ENCODE measurements at places on chromosomes 1 and 21. TPM values are rescaled to one million over a fixed set of nuclear protein-coding genes. Genes with fewer than 3 reads are reported as not detected.
A peak's percentile ranks its signal among the peaks of the same experiment; 100 is the strongest.

- peaks cover 3% of the 10 kb centered on the region for H3K27me3 ChIP-seq
- no peak for DNase-seq
- H3K27ac ChIP-seq: no peak overlapping the region
- H3K4me1 ChIP-seq: no peaks in the 10 kb centered on the region
- H3K36me3 ChIP-seq: no peaks in the 10 kb centered on the region
- H3K4me3 ChIP-seq: no peak overlapping the region
Measured at GRCh38 chr1:180261030-180261429, 31.0 kb downstream of the LHX4 start.

Gene LHX8
- total RNA-seq: not detected

Gene HES4
- total RNA-seq: 1.8 TPM

GRCh38 chr1:53259932-53260331, 21.6 kb upstream of the MAGOH start:
- H3K27ac ChIP-seq: no peak overlapping the region
- DNase-seq: no peak
- H3K36me3 ChIP-seq: peaks cover 43% of the 10 kb centered on the region

Gene GBP6
- 0.65 TPM for total RNA-seq

DNA sequence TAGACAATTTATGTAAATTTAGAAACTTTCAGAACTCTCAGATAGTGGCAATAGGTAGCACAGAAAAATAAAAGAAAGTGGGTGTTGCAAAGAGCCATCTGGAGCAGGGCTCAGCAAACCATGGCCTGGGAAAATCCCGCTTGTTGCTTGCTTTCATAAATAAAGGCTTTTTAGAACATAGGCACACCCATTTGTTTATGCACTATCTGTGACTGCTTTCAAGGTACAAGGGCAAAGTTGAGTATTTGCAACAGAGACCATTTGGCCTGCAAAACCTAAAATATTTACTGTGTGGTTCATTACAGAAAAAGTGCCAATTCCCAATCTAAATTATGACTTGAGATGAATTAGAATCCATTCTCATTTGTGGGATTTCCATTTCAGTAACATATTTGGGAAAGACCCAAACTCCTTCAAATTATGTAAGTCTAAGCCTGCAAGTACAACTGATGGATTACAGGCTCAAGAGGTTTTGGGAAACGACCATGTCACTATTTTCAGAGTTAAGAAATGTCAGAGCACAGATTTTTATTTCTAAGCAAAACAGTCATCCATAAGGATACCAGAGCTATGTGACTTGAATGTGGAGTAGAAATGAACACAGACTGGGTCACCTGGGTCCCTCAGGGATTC, 43.5 kb upstream of the DPT start:
- H3K36me3 ChIP-seq: no peaks in the 10 kb centered on the region
- H3K27me3 ChIP-seq: peaks cover 6% of the 10 kb centered on the region

DNA sequence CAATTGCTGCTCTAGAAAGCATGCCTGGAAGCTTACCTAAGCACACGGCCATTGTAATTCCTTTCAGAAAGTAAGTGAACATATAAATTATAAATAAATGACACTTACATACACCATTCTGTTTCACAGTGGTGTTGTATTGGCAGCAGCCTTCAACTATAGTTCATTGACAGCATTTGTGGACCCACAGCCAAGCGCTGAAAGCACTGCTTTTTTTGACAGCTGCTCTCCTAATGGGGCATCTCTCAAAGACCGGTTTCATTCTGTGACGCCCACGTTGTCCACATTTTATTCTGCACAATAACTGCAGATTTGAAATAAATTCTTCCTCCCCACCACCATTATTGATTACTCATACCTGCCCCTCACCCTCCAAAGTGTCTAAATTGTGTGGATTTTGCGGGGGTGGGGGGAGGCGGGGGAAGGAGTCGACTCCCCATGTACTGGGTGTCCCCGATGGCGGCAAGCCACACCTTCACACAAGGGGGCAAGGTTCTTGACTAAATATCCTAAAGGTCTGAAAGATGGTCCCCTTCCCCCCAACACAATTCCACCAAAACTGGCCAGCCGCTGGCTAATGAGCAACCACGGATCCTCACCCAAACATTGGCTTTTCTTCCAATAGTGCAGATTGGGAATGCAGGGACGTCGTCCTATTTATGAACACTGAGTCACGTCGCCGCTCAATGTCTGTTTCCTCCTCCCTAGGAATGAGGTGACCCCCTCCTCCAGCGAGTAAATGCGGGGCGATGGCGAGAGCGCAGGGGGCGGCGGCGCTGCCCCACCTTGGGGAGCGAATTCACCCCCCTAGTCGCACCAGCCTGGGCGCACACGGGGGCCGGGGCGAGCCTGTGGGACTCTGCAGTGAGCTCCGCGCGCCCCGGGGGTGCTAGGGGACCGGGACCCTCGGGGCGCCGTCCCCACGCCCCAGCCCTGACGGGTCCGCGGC, 960 bp downstream of the RCAN1 start:
- H3K27me3 ChIP-seq: peaks cover 5% of the 10 kb centered on the region
- peak overlapping the region; percentile 57 for H3K27ac ChIP-seq
- peaks cover 30% of the 10 kb centered on the region for H3K4me1 ChIP-seq
- DNase-seq: no peak

- H3K4me1 ChIP-seq: no peaks in the 10 kb centered on the region
- H3K27me3 ChIP-seq: peaks cover 4% of the 10 kb centered on the region
- H3K27ac ChIP-seq: no peak overlapping the region
- H3K36me3 ChIP-seq: no peaks in the 10 kb centered on the region
- no peak for DNase-seq
- H3K4me3 ChIP-seq: no peak overlapping the region
Measured at GRCh38 chr1:220770245-220770913, 16.3 kb upstream of the MTARC1 start.

Gene ATF6
- total RNA-seq: 23.9 TPM

DNA sequence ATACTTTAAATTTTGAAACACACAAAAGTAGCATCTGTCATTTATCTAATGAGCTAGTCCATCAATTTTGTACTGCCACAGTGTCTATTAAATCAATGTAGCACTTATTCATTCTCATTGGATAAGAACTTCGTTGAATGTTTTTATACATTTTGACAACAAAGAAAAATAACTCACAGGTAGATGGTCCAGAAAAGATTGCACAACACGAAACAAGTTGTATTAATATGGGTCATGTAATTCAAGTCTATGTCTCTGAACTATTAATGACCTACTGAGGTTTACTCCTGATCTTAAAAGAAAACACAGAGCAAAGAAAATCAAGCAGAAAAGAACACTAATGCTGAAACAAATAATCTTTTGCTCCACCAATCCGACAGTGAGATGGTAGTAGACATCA, 15.3 kb downstream of the HP1BP3 start:
- no peak overlapping the region for H3K27ac ChIP-seq
- peaks cover 40% of the 10 kb centered on the region for H3K36me3 ChIP-seq
- H3K4me1 ChIP-seq: peaks cover 8% of the 10 kb centered on the region
- H3K27me3 ChIP-seq: no peaks in the 10 kb centered on the region
- no peak overlapping the region for H3K4me3 ChIP-seq

- no peak for DNase-seq
- peaks cover 2% of the 10 kb centered on the region for H3K36me3 ChIP-seq
- H3K4me1 ChIP-seq: peaks cover 6% of the 10 kb centered on the region
- H3K4me3 ChIP-seq: peak within 1 kb of the TSS; percentile 70
- no peak within 1 kb of the TSS for H3K27ac ChIP-seq
- peaks cover 48% of the 10 kb centered on the region for H3K27me3 ChIP-seq
Measured at GRCh38 chr1:31239653-31240241, at the start of gene NKAIN1. Gene NKAIN1, minus strand, starts transcription at chr1:31239887. Its CDS starts 340 bp downstream, at chr1:31239547.

DNA sequence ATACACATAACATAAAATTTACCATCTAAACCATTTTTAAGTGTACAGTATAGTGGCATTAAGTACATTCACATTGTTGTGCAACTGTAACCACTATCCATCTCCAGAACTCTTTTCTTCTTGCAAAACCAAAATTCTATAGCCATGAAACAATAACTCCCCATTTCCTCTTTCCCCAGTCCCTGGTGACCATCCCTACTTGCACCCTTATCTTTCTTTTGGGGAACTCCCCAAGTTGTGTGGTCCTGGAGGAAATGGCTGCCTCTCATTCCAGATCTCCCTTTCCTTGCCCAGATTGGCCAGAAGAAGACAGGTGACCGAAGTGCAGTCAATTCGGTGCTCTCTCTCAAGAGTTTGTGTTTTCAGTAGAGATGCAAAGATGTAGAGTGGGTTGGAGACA, 389.6 kb upstream of the C1orf87 start:
- H3K27me3 ChIP-seq: no peaks in the 10 kb centered on the region
- H3K4me1 ChIP-seq: no peaks in the 10 kb centered on the region
- no peak overlapping the region for H3K27ac ChIP-seq

DNA sequence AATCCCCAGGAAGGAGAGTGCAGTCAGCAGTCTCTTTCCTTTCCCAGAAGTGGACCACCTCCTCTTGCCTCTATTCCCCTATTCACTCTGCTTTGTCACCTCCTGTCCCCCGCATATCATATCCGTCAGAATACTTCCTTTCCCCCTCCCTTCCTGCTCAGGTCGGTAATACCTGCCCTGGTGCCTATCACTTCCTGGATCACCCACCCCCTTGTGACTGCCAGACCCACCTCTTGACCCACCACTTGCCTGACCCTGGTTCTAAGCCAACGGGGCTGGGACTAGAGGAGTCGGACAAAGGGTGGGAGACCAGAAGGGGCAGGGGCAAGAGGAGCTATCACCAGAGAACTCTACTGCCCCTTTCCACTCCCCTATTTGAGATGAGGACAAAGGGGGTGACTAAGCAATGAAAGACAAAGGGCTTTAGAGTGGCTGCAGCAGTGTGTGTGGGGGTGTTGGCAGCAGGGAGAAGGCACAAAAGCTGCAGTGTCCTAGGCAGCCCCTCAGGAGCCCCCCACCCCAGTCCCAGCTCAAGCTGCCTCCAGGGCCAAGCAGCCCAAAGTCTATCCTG, 1.7 kb upstream of the ADAMTS4 start:
- DNase-seq: no peak
- peaks cover 16% of the 10 kb centered on the region for H3K36me3 ChIP-seq
- peaks cover 67% of the 10 kb centered on the region for H3K4me1 ChIP-seq
- no peaks in the 10 kb centered on the region for H3K27me3 ChIP-seq
- no peak overlapping the region for H3K4me3 ChIP-seq
- H3K27ac ChIP-seq: peak overlapping the region; percentile 97

DNA sequence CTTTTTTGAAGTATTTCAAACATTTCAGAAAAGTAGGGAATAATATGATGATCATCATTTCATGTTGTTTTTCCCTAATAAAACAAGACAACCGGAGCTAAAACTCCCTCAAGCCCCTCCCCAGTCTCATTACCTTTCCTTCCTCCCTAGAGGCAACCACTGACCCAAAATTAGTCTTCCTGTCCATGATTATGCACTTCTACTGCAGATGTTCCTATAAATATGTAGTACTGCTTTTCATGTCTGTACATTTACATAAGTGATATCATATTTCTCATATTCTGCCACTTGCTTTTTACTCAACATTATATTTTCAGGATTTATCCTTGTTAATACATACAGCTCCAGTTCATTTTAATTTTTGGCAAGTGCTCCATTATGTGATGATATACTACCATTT, 58.7 kb upstream of the GOLT1A start:
- H3K4me1 ChIP-seq: no peaks in the 10 kb centered on the region
- peaks cover 3% of the 10 kb centered on the region for H3K27me3 ChIP-seq
- no peak overlapping the region for H3K27ac ChIP-seq
- H3K36me3 ChIP-seq: no peaks in the 10 kb centered on the region
- DNase-seq: no peak

DNA sequence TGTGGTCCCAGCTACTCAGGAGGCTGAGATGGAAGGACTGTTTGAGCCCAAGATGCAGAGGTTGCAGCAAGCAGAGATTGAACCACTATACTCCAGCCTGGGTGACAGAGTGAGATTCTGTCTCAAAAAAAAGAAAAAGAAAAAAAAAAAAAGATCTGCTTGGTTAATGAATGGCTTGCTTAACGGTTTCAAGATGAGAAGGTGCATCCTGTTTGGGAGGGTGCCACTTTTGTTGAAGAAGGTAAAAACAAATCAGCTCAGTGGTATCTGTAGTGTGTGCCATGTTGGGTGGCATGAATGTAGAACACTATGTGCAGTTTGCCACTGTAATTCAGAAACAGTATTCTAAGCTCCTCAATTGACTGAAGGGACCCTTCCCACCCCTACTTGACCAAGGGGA, 94.9 kb upstream of the ETV3 start:
- H3K4me1 ChIP-seq: peaks cover 8% of the 10 kb centered on the region
- H3K27me3 ChIP-seq: peaks cover 3% of the 10 kb centered on the region
- no peaks in the 10 kb centered on the region for H3K36me3 ChIP-seq
- no peak overlapping the region for H3K27ac ChIP-seq
- no peak for DNase-seq
- H3K4me3 ChIP-seq: no peak overlapping the region

DNA sequence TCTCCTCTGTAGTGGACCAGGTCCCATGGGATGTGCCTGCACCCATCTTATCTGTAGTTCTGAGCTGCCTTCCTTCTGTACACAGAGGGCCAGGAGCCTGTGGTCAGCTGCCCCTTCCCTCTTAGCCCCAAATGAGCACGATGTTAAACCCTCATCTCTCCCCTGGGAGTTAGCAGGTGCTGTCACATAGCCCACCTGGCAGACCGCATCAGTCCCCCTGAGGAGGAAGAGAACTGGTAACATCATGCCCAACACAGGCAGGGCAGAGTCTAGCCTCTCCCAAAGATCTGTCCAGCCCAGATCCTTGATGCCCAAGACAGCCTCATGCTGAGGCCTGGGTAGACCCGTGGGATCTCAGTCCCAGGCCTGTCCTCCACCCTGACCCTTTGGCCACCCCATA, 4.7 kb downstream of the TIE1 start:
- no peaks in the 10 kb centered on the region for H3K4me1 ChIP-seq
- no peak overlapping the region for H3K27ac ChIP-seq
- H3K27me3 ChIP-seq: peaks cover 6% of the 10 kb centered on the region
- no peak for DNase-seq
- H3K36me3 ChIP-seq: no peaks in the 10 kb centered on the region
- no peak overlapping the region for H3K4me3 ChIP-seq

Gene NCF2
- 5.9 TPM for total RNA-seq

DNA sequence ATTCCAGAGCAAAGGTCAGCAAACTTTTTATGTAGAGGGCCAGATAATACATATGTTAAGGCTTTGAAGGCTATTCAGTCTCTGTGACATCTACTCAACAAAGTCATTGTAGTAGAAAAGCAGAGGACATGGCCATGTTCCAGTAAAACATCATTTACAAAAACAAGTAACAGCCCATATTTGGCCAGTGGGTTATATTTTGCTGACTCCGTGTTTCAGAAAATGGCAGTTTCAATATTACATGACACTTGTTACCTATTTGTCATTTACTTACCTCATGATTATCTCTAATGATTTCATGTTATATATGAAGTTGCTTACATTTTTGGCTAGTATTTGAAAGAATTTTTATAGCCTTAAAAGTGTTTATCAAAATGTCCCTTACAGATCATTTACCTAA, 117.4 kb upstream of the B3GALT2 start:
- no peak overlapping the region for H3K27ac ChIP-seq
- no peaks in the 10 kb centered on the region for H3K4me1 ChIP-seq
- no peaks in the 10 kb centered on the region for H3K36me3 ChIP-seq

All from activated T-helper 1 cell treated with anti-CD3 and anti-CD28 coated beads, Interleukin-12 subunit alpha, Interleukin-12 subunit beta, Interleukin-2, Interleukin-4 antibody, amounts not matched to agents 30 ng/mL and 10 ng/mL and 1 ng/mL, durations not matched to agents 14 hours and 24 hours and 36 hours (primary cell).